ENCODE measurements at places on chromosomes 11 and 22.
A peak's percentile ranks its signal among the peaks of the same experiment; 100 is the strongest.

GRCh38 chr22:27654546-27655445, 146.8 kb downstream of the MN1 start:
- DNase-seq, result no peak

DNA sequence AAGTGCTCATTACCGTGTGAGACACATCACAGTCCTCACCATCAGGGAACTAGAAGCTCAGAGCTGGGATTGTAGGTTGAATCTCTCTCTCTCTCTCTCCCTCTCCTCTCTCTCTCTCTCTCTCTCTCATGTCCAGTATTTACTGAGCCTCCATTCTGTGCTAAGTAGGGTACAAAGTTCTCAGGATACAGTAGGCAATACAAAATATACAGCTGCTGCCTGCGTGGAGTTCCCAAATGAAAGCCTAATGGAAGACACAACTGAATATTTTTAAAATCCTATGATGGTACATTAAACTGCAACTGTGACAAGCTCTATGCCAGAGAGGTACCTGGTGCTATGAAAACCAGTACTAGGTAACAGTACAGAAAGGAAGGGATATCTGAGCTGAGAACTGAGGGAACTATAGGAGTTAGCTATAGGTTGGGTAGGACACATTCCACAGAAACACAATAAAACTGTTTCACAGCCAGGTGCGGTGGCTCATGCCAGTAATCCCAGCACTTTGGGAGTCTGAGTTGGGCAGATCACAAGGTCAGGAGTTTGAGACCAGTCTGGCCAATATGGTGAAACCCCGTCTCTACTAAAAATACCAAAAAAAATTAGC, 9.6 kb upstream of the PRG2 start:
- DNase-seq, result no peak

DNA sequence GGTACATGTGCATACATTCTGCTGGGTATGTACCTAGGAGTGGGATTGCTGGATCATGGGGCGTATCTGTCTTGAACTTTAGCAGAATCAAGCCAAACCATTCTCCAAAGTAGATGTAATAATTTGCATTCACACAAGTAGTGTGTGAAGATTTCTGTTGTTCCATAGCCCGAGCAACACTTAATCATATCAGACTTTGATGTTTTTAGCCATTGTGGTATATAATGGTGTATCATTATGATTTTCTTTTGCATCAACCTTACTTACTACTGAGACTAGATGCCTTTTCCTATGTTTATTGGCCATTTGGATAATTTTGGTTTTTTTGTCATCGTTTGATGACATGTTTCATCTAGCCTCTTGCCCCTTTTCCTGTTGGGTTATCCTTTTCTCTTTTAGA, 72.0 kb upstream of the TNRC6B start:
- no peak for DNase-seq

DNA sequence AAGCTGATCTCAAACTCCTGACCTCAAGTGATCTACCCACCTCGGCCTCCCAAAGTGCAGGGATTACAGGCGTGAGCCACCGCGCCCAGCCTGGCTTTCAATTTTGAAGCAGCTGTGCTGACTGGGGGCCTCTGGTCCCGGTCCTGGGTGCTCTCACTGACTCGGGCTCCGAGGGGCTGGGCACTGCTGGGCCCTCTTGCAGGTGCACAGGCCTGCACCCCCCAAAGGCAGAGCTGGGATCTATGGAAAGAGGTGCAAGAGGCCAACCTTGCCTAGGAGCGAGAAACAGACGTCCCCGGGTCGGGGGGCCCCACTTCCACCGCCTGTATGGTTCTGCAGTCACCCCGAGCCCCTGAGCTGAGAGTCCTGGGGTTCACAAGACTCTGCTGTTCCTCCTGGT, 33.2 kb downstream of the KIAA0930 start:
- no peak for DNase-seq

DNA sequence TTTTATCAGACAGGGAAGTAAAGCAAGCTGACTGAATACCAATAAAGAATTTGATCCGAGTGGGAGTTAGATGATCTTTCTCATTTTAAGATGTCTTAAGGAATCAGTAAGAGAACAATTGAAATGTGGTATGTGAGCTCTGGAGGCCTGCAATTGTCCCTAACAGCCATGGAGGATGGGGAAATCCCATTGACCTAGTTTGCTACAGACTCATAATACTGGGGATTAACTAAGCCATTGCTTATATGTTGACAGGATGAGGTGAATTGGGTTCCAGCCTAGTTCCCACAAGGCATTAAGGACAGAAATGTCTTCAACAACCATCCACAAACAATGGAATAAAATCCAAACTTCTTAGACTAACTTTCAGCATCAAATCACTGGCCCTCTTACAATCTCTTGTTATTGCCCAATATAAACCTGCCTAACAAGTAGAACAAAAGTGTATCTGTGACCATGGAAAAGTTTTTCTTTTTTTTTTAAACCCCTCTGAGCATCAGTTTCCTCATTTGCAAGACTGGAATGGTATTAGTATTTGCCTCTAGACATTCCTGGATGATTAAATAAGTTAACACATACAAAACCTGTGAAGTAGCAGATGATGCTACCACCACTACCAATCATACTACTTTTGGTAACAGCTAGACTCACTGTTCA, 773.2 kb downstream of the DLG2 start:
- no peak for DNase-seq

- no peak for DNase-seq
Observed at GRCh38 chr11:2202900-2203439, 31.4 kb upstream of the TH start.

DNA sequence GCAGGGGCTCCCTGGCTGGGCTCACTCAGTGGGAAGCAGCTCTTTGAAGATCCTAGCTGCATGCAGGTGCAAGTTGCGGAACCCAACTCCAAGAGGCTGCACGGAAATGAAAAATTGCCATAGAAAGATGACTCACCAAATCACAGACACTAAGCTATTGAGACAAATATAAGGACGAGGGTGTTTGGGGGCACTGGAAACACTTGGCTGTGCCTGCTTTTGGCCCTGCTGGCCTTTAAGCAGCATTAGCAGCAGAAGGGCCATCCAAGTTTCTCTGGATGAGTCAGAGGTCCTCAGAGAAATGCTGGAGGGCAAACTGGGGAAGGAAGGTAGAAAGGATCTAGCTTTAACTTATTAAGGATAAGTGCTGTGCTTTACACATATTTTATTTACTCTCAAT, 282.3 kb downstream of the KIRREL3 start:
- DNase-seq, result no peak

DNA sequence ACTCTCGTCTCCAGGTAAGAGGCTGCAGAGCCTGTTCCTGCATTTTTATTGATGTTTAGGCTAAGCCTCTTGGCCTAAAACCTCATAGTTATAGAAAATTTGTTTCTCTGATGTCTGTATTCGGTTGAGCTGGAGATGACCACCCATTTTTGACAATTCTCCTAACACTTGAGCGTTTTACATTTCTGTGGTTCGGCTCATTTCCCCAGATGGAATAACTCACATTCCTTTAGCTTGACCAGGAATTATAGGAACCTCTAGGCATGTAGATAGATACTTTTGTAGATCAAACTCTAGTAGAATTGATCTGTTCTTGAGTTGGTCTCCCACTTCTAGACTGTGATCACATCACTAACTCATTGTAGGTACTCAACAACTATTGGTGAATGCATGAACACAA, 172.6 kb upstream of the CADM1 start:
- DNase-seq, result no peak

DNA sequence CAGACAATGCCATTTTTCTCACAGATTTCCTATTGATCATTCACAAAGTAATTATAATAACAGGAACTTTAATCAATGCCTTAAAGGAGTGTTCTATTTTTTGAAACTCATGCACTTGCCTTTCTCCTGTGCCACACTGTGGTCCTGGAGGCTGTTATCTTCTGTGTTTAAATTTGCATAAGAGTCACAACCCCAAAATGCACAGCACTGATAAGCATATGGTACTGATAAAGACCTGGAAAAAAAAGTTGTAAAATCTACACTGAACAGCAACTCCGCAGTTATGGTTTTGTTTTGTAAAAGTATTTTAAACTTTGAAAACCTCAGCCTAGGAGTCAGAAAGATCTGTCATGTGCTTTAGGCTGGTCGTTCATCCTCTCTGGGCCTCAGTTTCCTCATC, 9.1 kb upstream of the CCDC34 start:
- DNase-seq, result no peak

GRCh38 chr22:32622004-32622743, 147.6 kb downstream of the FBXO7 start:
- no peak for DNase-seq

GRCh38 chr22:41021061-41021612, 70.0 kb downstream of the RBX1 start:
- DNase-seq, result no peak

GRCh38 chr22:49206281-49206680, 621.4 kb downstream of the BRD1 start:
- no peak for DNase-seq

DNA sequence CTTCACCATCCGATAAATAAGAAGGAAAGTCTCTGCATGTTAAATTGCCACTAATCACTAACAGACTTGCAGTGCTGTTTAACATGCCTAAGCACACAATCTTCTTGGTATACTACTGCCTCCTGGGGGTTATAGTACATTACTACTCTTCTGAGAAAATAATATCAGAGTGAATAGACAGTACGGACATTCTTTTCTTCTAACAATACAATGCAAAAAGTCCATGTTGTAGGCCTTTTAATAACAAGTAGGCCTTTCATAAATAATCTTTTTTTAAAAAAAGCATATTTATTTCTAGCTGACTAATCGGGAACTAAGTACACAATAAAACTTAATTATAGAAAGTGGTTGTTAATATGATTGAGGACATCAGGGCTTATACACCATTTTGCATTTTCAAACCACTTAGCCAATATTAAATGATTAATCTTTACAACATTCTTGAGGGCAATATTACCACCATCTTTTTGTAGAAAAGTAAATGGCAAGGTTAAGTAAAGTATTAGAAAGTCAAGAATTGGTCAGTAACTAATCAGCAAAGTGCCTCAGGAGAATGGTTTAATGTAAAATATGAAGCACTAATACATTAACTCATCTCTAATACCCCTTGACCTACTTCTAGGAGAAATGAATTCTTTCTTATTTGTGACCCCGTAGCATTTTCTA, 84.7 kb downstream of the TTC28 start:
- peak; percentile 16 for DNase-seq

DNA sequence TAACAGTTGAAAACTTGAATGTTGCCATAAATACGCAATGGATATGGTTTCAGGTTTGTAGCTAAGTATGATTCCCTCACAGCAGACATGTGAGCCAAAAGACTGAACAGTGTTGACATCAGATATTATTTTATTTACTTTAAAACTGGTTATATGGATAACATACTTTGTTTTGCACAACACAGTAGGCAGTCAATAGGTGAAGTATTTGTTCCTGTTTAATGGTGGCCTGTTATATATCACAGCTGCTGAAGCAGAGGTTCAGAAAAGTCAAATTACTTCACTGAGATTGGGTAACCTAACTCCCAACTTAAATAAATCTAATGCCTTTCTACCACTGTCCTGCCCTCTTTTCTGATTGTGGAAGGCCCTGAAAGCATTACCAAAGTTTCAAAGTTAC, 44.6 kb downstream of the YAP1 start:
- DNase-seq, result no peak

- DNase-seq, result no peak
Observed at GRCh38 chr11:66447012-66447411, 8.4 kb upstream of the MRPL11 start.

GRCh38 chr11:103465555-103466140, 356.4 kb downstream of the DYNC2H1 start:
- no peak for DNase-seq

DNA sequence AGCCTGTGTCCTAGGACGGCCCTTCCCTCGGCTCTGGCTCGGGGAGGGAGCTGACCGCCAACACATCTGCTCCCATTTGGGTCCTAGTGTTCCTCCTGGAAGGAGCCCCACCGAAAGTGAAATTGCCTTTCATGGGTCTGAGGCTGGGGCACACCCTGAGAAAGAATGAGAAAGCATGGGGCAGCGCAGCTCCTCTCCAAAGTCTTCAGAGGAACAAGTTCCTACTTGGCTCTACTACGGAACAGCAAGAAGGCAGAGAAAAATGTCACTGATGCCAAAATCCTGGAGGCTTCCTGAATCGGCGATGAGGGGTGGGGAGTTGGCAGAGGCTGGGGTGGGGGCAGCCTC, 41.5 kb upstream of the MYEOV start:
- no peak for DNase-seq

- DNase-seq, result no peak
Observed at GRCh38 chr11:78860720-78861422, 286.2 kb upstream of the NARS2 start.

DNA sequence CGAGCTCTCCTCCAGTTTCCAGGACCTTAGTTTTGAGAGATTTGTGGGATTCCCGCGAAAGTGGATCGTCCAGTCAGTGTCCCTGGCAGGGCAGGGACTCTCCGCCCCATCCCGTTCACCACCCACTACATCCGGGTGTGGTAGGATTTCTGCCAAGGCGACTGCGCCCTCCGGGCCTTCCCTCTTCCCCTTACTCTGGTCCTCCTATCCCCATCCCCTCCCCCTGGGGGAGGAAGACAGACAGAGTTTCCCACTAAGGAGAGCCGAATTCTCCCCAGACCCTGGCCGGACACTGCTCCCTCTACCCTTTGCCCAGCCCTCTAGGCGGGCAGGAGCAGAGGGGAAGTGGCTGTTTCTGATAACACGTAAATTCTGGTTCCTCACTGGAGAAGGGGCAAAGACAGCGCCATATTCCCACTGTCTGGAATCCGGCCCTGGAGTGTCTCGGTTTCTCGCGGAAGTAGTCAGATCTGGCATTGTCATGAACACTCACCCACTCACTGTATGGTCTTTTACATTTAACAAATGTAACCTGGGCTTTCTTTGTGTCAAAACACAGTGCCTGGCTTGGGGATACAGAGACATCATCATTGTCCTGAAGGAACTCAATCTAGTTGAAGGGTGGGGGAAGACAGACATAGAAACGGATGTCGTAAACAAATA, 1.1 kb upstream of the NECTIN1 start:
- no peak for DNase-seq

DNA sequence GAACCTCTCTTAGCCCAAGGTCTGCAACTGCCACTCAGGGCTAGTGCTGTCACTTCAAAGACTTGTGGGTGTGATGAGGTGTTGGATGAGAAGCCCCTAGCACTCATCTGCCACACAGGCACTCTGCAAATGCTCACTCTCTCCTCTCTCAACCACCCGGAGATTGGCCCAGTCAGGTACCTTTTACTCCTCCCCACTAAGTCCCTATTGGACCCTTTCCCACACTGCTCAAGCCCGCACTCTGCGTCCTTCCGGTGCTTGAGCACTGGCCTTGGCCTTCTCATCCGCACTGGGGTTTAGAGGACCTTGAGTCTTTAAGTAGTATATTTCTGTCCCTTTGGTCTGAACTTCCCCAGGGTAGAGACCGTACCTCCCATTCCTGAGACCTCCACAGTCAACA, 308.0 kb downstream of the NXPE2 start:
- DNase-seq, result no peak

DNA sequence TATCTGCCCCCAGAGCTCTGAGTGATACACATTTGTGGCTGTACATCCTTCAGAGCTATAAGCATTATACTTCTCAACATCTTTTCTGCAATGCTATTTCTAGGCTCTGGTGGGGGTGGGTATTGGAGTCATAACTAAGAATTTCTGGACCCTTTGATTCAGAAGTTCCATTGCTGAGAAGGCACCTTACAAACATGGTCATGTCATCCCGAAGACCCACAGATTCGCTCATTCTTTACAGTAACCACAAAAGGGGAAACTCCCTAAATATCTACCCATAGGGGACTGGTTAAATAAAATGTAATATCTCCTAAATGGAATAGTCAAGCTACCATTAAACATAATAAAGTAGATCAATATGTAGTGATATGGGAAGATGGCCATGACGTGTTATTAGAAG, 98.8 kb downstream of the PRR5L start:
- DNase-seq, result no peak

GRCh38 chr11:131918663-131919062, 548.2 kb downstream of the NTM start:
- no peak for DNase-seq

Measured in kidney epithelial cell (primary cell).